ENCODE measurements at places on chromosomes 4 and X.

DNA sequence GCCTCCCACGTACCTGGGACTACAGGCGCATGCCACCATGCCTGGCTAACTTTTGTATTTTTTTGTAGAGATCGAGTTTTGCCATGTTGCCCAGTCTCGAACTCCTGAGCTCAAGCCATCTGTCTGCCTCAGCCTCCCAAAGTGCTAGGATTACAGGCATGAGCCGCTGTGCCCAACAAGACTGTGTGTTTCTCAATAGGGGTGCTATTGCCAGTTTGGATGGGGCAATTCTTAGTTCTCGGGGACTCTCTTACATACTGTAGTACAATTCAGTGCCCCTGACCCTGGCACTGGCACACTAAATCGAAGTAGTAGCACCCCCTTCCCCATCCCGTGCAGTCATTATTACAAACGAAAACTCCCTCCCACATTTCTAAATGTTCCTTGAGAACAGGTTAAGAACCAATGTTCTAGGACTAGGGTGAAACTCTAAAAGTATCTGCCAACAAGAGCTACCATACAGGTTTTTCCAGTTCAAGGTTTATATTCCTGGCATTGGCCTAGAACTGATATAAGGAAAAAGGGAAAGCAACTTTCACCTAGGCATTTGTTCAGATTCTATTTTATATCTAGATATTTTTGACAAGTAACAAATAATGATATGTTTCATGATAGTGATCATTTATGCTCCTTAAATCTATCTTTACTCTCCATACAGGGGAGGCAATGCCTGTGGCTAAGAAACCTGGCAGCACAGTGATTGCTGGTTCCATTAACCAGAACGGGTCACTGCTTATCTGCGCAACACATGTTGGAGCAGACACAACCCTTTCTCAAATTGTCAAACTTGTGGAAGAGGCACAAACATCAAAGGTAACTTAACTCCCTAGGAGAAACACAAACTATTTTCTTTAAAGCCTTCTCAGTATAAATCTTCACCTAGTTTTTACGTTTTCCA, 50.4 kb upstream of the PGAM4 start:
- DNase-seq: no peak

DNA sequence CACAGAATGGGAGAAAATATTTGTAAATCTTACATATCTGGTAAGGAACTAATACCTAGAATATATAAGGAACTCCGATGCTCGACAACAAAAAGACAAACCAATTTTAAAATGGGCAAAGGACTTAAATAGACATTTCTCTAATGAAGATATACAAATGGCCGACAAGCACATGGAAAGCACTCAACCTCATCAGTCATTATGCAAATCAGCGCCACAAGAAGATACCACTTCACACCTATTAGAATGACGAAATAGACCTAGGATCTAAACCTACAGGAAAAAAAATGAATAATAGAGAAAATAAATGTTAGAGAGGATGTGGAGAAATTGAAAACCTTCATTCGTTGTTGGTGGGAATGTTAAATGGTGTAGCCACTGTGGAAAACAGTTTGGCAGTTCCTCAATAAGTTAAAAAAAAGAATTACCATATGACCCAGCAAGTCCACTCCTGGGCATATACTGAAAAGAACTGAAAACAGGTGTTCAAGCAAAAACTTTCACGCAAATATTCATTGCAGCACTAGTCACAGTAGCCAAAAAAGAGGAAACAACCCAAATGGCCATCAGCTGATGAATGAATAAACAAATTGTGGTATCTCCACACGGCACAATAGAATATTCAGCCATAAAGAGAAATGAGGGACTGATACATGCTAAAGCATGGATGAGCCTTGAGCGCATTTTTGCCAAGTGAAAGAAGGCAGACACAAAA, 57.3 kb upstream of the WDR19 start:
- DNase-seq: no peak

GRCh38 chr4:63814171-63814964, 594.9 kb downstream of the TECRL start:
- DNase-seq: no peak

- DNase-seq: no peak
Observed at GRCh38 chr4:23438764-23439163, 451.1 kb downstream of the PPARGC1A start.

GRCh38 chr4:17095771-17096170, 197.3 kb upstream of the LDB2 start:
- no peak for DNase-seq

DNA sequence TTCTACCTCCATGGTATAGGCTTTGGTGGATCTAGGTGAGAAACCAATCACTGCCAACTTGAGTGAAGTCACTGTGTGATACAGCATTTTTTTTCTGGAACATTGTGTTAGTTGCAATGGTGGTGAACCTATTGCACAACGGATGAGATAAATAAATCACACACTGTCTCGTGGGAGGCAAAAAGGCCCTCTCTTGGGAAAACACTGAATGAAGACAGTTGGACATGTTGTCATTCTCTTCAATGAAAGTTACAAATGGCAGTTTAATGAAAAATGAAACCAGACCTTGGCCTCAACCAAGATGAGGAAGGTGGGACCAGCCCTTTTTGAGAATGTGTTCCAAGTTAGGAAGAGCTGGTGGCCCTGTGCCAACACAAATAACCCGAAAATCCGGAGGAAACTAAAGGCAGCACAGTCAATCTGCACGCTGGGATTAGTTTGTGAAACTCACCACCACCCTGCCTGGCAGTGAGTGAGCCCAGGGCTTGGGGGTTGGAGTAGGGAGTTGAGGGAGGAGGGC, 5.4 kb upstream of the ADGRG2 start:
- DNase-seq: no peak

- no peak for DNase-seq
Observed at GRCh38 chrX:51803833-51804232, 60.6 kb downstream of the GSPT2 start.

DNA sequence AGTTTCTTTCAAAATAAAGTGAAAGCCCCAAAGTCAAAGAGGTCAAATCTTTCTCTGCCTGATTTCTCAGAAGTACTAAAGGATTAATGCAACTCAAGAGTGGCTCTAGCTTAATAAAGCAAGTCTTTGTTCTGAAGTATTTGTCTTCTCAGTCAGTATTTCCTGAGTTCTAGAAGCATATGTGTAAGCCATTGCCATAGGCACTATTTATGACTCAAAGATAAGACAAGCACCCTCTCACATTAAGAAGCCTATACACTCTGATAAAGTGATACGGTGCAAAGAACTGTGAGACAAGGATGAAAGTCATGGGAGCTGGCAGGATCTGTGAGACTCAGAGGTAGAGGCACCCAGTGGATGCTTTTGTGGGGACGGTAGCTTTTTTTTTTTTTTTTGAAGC, 60.9 kb downstream of the AASDH start:
- DNase-seq: no peak

- DNase-seq: no peak
Observed at GRCh38 chr4:178165251-178165950, 723.2 kb upstream of the AGA start.

- no peak for DNase-seq
Observed at GRCh38 chr4:152972821-152973628, 36.9 kb downstream of the FHDC1 start.

- DNase-seq: no peak
Observed at GRCh38 chrX:147838465-147839131, 73.1 kb upstream of the FMR1 start.

DNA sequence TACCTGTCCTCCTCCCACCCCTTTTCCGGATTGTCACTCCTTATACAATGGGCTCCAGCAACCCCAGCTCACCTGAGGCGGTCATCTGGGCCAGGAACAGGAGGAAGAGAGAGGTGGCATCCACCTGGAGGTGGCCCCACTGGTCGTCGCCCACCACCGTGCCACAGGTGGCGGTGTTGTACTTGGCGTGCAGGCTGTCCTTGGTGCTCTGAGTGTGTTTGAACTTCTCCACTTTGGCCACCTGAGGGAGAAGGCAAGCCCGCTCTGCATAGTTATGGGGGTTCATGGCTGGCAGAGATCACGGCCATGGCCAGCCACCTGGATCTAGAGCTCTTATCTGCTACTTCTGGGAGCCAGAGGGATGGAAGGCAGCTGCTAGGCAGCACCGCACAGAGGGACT, 32.9 kb downstream of the PHKA2 start:
- DNase-seq: no peak

- DNase-seq: no peak
Observed at GRCh38 chr4:121073004-121073435, 685 bp upstream of the NDNF start.

DNA sequence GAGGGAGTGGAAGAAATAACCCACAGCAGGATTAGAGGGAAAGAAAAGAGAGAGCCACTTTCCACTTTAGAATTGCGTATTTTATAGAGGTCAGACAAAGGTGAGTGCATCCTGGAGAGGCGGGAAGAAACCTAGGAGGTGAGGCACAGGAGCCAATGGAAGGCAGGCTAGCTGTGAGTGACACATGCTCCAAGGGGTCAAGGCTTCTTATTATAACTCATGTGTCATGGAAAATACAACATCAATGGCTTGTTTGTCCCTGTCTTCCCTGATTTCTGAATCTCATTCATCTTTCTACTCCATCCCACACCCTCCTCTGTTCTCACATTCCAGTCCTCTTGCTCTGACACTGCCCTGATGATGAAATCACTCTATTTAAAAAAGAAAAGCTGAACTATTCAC, 14.4 kb downstream of the ANXA3 start:
- DNase-seq: no peak

DNA sequence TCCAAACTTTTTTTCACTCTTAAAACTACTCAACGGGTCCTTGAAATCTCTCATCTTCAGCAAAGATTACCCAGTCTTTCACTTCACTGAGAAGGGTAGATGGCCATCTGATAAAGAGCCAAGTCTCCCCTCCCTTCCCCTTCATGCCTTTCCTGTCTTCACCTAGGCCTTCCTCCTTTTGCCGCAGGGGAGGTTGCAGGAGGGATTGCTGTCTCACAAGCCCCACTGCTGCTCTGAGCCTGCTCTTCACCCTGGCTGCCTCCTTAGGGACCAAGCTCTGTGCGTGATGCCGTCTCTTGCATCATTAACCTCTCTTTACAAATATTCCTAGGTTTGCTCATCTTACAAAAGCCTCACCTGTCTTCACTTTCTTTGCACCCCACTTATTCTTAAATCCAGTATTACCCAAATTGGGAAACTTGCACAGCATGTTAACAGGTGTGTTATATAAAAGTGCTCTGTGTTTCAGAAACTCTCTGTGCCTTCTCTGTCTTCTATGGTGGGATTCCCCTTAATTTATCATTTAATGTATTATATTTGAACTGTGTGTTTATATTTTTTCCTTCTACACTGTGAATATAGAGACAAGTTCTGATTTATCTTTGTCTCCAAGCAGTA, 3.8 kb downstream of the ZFX start:
- DNase-seq: no peak

DNA sequence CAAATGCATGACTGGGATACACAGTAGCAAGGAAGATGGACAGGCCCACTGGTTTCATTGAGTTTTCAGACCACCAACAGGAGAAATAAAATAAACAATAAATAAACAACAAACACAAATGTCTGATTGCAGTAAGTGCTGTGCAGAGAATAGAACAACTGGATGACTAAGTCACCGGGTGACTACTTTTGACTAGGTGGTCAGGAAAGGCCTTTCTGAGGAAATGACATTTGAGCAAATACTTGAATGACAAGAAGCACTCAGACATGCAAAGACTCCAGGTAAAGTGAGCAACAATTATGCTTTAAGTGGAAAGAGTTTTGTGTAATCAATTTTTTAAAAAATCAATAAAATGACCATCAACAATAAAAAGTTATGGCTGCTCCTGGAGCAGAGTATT, 137.7 kb downstream of the BTC start:
- DNase-seq: no peak

GRCh38 chrX:110786486-110786885, 9.1 kb downstream of the CHRDL1 start:
- no peak for DNase-seq

- no peak for DNase-seq
Observed at GRCh38 chr4:92304121-92304520, 355 bp downstream of the GRID2 start.

DNA sequence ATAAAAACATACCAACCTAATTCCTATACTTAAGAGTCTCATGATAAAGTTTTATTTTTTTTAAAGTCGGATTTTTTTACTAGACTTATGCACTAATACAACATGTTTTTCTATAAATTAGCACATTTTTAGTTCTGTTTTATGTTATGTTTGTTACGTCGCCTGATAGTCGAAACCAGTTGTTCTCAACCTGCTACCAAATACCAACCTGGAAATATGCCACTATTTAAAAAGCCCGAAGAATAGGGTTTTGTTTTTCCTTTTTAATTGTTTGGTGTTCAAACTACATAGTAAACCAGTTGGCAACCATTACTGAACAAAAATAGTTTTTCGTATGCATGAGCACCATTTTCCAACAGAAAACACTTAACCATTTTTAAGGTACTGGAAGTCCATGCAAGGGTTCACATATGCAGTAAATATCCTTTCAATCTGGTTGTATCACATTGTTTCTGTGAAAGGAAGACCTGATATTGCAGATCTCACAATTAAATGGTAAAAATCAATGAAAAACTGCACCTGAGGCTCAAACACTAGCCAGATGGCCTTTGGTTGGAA, 1.4 kb downstream of the WDFY3 start:
- DNase-seq: no peak

DNA sequence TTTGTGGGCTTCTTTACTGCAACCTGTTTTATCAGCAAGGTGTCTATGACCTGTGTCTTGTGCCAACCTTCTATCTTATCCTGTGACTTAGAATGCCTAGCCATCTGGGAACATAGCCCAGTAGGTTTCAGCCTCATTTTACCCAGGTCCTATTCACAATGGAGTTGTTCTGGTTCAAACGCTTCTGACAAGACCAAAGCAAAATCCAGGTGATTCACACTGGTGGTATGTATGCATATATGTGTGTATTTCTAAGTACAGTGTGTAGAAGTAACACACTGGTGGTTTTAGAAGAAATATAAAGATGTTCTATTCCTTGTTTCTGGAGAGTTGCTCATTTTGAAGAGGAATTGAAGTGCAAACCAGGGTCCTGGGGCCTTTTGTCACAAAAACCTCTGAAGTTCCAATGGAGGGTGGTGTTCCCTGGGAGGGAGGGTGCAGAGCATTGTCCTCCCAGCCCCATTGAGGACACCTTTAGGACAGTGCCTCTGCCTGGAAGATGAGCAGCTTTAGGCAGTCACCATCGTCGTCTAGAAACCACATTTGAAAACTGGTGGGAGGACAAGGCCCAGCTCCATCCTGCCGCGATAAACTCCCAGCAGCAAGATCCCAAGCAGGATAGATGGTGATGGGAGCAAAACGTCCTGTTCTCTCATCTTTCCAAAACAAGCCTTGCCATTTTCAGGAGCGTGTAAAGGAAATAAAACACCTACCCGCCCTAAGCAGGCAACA, 191.4 kb downstream of the TSPAN5 start:
- no peak for DNase-seq

GRCh38 chr4:138510053-138510452, 267.9 kb upstream of the SLC7A11 start:
- no peak for DNase-seq

DNA sequence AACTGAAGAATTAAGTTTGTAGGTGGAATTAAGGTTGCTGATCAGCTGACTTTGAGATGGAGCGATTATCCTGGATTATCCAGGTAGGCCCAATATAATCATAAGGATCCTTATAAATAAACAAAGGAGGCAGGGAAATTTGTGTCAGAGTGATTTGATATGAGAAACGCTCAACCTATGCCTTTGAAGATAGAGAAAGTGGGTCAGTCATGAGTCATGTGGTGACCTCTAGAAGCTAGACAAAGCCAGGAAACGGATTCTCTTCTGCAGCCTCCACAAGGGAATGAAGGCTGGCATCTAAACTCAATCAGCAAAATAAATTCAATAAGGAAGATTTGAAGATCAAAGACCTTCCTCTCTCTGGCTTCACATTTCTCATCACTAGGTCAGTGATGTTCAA, 41.5 kb upstream of the SMIM10 start:
- DNase-seq: no peak

GRCh38 chrX:137684591-137684990, 118.7 kb downstream of the ZIC3 start:
- no peak for DNase-seq

Measured in activated naive CD4-positive, alpha-beta T cell treated with anti-CD3 and anti-CD28 coated beads, Interleukin-2, amount 50 U/mL, for 16 hours (primary cell).